ENCODE measurements at places on chromosomes 6 and 20. TPM values are rescaled to one million over a fixed set of nuclear protein-coding genes. Genes with fewer than 3 reads are reported as not detected.

The RAMACL gene
- 2.2 TPM for total RNA-seq

The RAET1L gene
- 3.5 TPM for total RNA-seq

The CCM2L gene
- total RNA-seq: 1.0 TPM

The RAD21L1 gene
- not detected for total RNA-seq

The WASF1 gene
- total RNA-seq: 55.3 TPM

The DDX43 gene
- not detected for total RNA-seq

The SRF gene
- total RNA-seq: 8.5 TPM

The SYS1 gene
- 23.8 TPM for total RNA-seq

GRCh38 chr6:44967481-44967880 is 360.6 kb upstream of the RUNX2 start:
- no peak for ATAC-seq

- ATAC-seq: no peak
Measured at GRCh38 chr6:90106449-90106848, 190.2 kb downstream of the BACH2 start.

DNA sequence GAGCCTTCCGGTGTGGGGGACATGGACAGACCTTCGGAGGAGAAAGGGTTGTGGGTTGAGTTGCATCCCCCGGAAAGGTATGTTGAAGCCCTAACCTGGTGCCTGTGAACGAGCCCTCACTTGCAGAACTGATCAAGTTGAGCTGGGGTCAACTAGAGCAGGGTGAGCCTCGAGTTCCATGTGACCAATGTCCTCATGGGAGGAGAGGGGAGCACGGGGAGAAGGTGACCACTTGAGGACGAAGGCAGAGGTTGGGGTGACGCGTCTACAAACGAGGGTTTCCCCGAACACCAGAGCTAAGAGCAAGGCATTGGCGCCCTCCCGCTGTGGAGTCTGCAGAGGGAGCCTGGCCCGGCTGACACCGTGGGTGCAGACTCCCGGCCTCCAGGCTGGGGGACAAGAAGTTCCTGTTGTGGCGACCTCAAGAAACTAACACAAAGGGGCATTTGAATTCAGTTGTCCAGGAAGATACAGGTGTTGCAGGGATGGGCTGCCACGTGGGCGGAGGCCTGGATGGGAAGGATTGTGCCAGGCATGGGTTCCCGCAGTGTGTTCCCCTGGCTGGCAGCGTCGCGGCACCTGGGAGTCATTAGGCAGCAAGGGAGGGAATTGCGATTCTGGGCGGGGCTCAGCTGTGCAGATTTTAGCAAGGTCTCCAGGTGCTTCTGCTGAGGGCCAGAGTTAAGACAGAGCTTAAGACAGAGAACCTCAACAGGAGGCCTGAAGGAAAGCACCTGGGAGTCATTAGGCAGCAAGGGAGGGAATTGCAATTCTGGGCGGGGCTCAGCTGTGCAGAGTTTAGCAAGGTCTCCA is 20.4 kb upstream of the UNC93A start:
- ATAC-seq: no peak

DNA sequence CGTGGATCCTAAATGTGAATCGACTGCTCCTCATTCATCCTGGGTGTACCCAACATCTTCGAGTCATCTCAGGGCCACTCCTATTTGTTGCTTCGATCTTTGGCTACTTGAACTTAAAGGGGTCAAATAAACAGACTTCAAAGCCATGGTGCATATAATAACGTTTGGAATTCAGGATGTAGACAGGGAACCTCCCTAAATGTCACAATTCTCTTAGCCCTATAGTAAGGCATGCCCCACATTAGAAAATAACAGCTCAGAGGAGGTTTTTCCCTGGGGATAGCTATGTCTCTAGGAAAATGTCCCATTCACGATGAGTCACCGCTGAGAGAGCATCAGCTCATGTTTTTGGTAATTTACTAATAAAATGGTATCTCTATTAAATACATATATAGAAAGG is 54.8 kb upstream of the BMP6 start:
- peak; percentile 38 for ATAC-seq

DNA sequence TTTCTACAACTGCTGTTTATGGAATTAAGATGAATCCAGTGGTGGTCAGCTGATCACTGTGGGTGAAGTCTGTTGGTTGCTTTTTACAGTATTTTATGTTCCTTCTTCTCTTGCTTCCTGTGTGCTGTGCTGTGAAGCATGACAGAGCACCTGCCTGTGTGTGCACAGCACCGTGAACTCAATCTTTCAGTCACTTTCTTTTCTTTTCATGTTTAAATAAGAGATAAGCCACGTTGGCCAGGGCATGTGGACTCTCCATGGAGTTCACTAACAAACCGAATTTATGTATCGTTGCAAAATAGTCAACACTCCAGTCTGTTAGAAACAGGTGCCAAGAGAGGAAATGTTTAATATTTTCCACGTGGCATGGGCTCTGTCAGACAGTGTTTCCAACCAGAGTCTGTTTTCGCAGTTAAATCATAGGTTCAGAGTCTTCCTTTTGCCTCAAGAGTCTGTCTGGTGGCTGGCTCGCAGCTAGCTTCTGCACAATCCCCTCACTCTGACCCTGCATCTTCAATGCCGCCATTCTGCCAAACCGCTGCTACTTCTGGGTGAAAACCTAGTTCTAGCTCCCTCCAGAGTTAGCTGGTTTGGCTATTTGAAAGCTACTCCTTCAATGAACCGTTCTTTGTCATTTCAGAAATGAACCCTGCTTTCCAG is 73.2 kb downstream of the QRSL1 start:
- no peak for ATAC-seq

DNA sequence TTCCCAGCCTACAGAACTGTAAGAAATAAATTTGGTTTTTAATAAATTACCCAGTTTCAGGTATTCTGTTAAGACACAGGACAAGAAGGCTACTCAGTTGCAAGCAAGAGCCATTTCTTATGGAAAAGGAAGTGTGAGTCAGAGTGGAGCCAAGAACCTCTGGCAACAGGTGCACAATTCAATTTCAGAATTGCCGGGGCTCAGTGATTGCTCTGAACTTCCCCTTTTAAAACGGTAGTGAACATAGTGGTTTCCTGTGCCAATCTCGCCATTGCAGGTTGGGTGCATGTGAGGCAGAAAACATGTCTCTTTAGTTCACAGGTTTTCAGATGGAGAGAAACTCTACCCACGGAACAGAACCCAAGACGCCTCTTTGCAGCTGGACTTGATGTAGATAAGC is 16.4 kb downstream of the PIGT start:
- no peak for ATAC-seq

GRCh38 chr6:54681987-54682386 is 164.6 kb upstream of the FAM83B start:
- ATAC-seq: no peak

DNA sequence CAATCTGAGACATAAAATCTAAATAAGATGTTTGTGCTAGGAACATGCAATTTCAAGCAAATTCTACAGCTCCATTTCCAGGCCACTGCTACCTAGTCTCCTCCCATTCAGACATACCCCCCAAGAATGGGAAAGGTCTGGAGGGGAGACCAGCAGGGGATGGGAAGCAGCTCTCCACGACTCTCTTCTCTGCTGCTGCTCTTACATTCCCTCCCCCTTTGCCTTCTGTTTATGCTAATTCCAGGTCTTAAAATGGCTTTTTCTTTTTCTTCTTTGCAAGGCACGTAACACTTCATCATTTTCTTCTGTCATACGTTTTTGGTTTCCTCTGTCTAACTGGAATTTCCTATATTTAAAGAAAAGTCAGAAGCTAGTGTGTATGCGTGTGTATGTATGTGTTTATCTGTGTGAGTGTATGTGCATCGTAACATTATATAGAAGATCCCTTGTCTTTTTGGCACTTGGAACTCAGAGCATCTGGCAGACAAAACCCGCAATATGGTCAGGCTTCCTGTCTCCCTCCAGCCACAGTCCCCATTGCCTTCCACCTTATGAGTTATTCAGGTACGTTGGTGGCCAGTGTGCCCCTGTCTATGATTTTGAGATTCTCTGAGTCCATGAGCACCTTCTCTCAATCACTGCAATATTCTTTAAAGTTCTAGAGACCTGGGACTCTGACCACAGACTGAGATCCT is 493.7 kb downstream of the BTBD3 start:
- ATAC-seq: no peak

- ATAC-seq: no peak
Measured at GRCh38 chr20:19934792-19935491, 82.2 kb upstream of the NAA20 start.

DNA sequence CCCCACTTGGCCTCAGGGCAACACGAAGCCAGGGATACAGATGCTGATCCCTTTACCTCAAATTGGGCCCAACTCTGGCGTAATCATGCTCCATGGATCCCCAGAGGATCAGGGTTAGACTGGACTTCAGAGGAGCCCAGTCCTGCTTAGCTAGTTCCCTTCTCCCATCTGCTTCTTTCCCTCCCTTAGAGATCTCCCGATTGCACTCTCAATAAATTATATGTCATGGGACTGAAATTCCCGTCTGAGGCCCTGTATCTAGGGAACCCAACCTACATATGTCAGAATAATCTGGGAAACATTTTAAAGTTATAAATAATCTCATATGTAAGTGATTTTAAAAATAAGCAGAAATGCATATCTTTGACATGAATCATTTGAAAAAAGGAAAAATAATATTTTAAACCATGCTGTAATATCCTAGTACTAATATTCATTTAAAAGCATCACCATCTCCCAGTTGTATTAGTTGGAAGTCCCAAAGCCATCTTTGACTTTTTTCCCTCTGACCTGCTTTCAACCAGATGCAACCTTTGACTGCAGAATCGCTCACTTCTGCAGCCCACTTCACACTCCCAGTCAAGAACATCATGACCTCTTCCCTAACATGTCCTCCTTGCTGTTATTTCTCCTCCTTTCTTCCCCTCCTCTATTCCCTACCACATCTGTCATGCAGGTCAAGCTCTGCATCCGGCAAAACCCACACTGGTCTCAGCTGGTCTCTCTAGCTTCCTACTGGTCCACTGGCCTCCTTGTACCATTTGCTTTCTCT is 393.6 kb downstream of the BTBD3 start:
- no peak for ATAC-seq

DNA sequence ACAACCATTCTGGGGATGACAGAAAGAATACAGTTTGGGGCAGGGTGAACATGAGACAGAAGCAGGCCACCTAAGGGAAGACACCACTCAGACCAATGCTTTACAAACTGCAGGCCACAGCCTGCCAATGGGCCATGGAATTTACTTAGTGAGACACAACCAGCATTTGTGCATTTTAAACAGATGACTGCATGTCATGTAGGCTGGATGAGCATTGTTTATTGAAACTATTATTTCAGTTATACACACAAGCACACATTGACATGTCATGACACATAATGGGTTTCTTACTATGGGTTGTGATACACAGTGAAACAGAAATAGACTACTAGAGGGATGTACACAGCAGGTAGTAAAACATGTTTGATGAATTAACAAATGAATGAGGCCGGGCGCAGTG is 8.0 kb downstream of the PGM3 start:
- no peak for ATAC-seq

GRCh38 chr6:106356378-106356777 is 4.1 kb upstream of the CRYBG1 start:
- peak; percentile 76 for ATAC-seq

DNA sequence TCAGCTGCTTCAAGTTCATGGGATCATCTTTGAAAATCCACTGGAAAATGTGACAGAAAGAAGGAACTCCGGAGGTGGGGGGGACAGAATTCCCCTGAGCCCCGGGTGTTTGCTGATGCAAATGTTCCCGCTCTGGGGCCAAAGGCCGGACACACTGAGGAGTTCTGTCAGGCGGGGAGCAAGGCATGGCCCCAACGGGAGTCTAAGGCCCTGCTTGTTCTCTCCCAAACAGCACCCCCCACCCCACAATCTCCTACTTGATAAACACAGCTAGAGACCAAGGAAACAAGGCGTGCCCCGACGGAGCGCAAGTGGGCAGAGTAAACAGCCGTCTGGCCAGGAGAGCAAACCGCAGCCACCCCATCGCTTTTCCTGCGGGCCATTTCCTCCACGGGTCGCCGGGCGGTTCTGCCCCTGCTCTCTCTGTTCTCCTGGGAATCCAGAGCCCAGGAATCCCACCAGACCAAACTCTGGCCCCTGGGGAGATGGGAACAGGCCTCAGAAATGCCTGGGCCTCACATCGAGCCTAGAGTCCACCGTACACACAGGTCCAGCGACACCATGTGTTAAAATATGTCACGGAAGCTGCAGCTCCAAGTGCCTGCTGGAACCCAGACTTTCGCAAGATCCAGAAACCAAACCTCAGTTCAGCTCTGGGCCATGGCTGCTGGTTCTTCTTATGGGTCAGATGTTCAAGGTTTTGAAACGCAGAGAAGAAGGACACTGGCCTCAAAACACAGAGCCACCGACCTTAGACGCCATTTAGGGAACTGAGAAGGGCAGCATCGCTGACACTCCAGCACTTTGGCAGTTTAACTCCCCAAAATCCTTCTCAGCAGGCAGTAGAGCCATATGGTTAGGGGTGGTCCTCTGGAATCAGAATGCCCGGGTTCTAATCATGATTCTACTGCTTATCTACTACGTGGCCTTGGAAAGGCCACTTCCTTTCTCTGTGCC is 104.2 kb downstream of the PREX1 start:
- no peak for ATAC-seq

GRCh38 chr6:2447318-2447920 is 202.0 kb upstream of the GMDS start:
- ATAC-seq: no peak

DNA sequence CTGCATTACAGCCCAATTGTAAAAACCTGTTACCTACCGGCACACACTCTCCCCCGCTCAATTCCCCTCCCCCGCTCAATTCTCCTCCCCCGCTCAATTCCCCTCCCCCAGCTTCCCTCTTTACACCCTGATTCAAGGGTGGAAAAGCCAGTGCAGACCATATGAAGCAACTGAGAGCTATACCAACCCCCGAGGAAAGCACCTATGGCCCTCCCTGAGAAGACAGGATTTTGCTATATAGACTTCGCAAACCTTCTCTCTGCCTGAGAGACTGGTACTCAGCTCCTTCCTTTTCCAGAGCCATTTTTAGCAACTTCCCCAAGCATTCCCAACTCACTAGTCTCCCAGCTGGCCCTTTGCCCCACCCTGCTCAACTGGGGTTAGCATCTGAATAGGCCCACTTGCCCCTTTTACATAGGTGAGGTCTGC is 7.6 kb downstream of the GNAS-AS1 start:
- ATAC-seq: no peak

Measured in motor neuron (in vitro differentiated cells).